ENCODE measurements at places on chromosomes 3 and 15. TPM values are rescaled to one million over a fixed set of nuclear protein-coding genes. Genes with fewer than 3 reads are reported as not detected.

Gene OXNAD1
- total RNA-seq = 7.4 TPM

Gene EPHA3
- 10.7 TPM for total RNA-seq

Gene PTPRG
- total RNA-seq = 150 TPM

Gene SPESP1
- 1.5 TPM for total RNA-seq

Gene AZI2
- 73.1 TPM for total RNA-seq

Gene TUSC7
- not detected for total RNA-seq

Gene IQCH
- 3.4 TPM for total RNA-seq

Gene CILP
- total RNA-seq = 0.84 TPM

Gene ELL3
- 4.5 TPM for total RNA-seq

Gene CEMIP
- total RNA-seq = 7.5 TPM

Gene TICRR
- 0.60 TPM for total RNA-seq

Gene CCR2
- total RNA-seq = 2.8 TPM

Gene ANKRD63
- not detected for total RNA-seq

Gene SCAANT1
- total RNA-seq = not detected

Gene IL5RA
- not detected for total RNA-seq

Gene ACSBG1
- not detected for total RNA-seq

Gene GPR62
- not detected for total RNA-seq

GRCh38 chr3:111882799-111883198, 23.7 kb downstream of the PHLDB2 start:
- H3K27ac ChIP-seq = no peak overlapping the region
- H3K36me3 ChIP-seq = peaks cover 5% of the 10 kb centered on the region
- H3K4me3 ChIP-seq = no peak overlapping the region
- H3K27me3 ChIP-seq = no peaks in the 10 kb centered on the region

DNA sequence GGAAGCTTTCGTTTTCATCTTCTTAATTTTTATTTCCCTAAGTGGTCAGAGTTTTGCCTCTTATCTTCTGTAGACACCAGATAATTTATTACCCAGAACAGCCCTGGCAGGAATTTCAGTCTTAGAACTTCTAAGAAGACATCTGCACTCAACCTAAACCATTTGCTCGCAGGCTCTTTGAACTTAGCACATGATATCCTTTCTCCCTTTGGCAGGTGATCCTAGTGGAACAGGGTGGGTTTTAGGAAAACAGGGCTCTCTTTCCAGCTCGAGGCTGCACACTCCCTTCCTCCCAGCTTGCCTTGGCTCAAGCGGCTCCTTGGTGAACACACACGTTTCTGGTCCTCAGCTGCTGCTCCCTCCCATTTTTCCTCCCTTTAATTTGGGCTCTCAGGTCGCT, 116.5 kb downstream of the THSD4 start:
- no peaks in the 10 kb centered on the region for H3K27me3 ChIP-seq
- no peak for DNase-seq
- no peak overlapping the region for H3K27ac ChIP-seq
- no peak overlapping the region for H3K4me3 ChIP-seq

DNA sequence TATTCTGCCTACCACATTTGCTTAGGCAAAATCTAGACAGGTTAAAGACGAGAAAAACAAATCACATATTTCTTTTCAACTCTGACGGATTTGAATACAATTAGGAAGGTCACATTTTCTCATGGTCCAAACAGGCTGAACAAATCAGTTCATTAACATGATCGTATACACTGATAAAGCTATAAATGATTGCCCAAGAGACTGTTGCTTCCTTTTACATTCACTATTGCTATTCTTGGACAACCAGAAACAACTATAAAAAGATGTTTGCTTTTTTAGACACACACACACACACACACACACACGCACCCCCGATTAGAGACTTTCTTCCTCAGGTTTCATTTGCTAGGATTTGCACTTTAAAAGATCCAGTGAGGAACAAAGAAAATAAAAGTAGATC, 122.3 kb upstream of the BHLHE40 start:
- no peak overlapping the region for H3K27ac ChIP-seq
- DNase-seq = no peak
- no peaks in the 10 kb centered on the region for H3K4me1 ChIP-seq
- no peak overlapping the region for H3K4me3 ChIP-seq

- H3K4me1 ChIP-seq = peaks cover 3% of the 10 kb centered on the region
- no peaks in the 10 kb centered on the region for H3K36me3 ChIP-seq
- no peaks in the 10 kb centered on the region for H3K27me3 ChIP-seq
- H3K27ac ChIP-seq = no peak overlapping the region
- no peak for DNase-seq
Measured at GRCh38 chr15:69609776-69610175, 157.2 kb downstream of the RPLP1 start.

- H3K4me1 ChIP-seq = no peaks in the 10 kb centered on the region
- no peak overlapping the region for H3K4me3 ChIP-seq
- peaks cover 10% of the 10 kb centered on the region for H3K36me3 ChIP-seq
- H3K27me3 ChIP-seq = no peaks in the 10 kb centered on the region
Measured at GRCh38 chr3:197847866-197848401, 56.9 kb downstream of the LRCH3 start.

GRCh38 chr3:115999613-116000012, 376.3 kb downstream of the GAP43 start:
- H3K27ac ChIP-seq = no peak overlapping the region
- H3K27me3 ChIP-seq = no peaks in the 10 kb centered on the region
- DNase-seq = no peak
- no peak overlapping the region for H3K4me3 ChIP-seq
- H3K4me1 ChIP-seq = no peaks in the 10 kb centered on the region

DNA sequence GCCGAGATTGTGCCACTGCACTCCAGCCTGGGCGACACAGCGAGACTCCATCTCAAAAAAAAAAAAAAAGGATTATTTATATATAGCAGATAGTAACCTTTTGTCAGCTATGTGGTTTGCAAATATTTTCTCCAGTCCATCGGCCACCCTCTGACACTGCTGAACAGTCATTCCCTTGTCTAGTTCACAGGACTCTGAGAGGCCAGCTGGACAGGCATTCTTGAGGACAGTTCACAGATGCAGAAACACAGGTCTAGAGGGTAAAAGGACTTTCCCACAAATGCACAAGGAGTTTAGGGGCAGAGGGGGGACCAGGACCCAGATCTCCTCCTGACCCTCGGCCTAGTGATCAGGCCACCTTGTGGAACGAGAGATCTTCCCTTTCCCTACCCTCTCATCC, 7.5 kb upstream of the TMEM40 start:
- H3K27ac ChIP-seq = no peak overlapping the region
- no peaks in the 10 kb centered on the region for H3K27me3 ChIP-seq
- H3K4me3 ChIP-seq = no peak overlapping the region
- no peaks in the 10 kb centered on the region for H3K36me3 ChIP-seq
- DNase-seq = no peak

GRCh38 chr3:106748472-106749262, 628.6 kb upstream of the CCDC54 start:
- DNase-seq = no peak
- no peaks in the 10 kb centered on the region for H3K4me1 ChIP-seq
- H3K36me3 ChIP-seq = no peaks in the 10 kb centered on the region

- no peaks in the 10 kb centered on the region for H3K4me1 ChIP-seq
- H3K27me3 ChIP-seq = no peaks in the 10 kb centered on the region
- H3K4me3 ChIP-seq = no peak overlapping the region
- no peak for DNase-seq
Measured at GRCh38 chr3:5389057-5389456, 201.6 kb downstream of the EDEM1 start.

DNA sequence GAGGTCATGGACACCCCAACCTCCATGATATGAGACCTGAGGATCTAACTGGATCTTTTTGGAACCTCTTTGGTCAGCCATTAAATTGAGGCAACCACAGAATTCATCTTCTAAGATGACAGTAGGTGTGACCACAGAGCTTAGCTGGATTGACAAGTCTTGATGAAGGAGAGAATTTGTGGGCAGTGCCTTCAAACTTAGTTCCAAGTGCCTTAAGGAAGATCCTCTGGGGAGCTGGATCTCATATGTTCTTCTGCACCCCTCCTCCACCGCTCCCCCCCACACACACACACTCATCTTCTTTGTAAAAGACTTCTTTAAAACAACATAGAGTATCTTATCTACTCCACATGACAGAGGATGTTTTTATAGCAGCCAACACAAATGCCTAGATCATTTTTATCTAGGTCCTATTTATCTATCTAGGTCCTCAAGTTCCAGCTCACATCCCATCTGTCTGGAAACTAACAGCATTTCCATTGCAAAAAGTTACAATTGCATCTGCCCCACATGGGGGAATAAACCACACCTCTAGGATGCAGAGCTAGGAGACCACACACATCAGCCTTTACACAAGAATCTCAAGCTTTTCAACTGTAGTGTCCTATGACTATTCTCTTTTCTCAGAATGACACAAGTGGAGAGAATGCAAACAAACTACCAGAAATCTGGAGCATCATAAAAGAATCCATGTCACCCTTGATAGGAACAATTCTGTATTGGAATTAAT, 37.4 kb downstream of the WWTR1 start:
- H3K27ac ChIP-seq = no peak overlapping the region
- DNase-seq = no peak
- H3K27me3 ChIP-seq = no peaks in the 10 kb centered on the region
- H3K4me1 ChIP-seq = peaks cover 27% of the 10 kb centered on the region
- H3K4me3 ChIP-seq = no peak overlapping the region

GRCh38 chr3:77933926-77934325, 894.0 kb downstream of the ROBO2 start:
- H3K27me3 ChIP-seq = no peaks in the 10 kb centered on the region
- no peak overlapping the region for H3K4me3 ChIP-seq
- no peak for DNase-seq
- H3K4me1 ChIP-seq = no peaks in the 10 kb centered on the region
- H3K27ac ChIP-seq = no peak overlapping the region

- no peak for DNase-seq
- H3K4me1 ChIP-seq = no peaks in the 10 kb centered on the region
- no peak overlapping the region for H3K27ac ChIP-seq
- H3K36me3 ChIP-seq = no peaks in the 10 kb centered on the region
- no peak overlapping the region for H3K4me3 ChIP-seq
Measured at GRCh38 chr3:117865338-117865737, 1155.8 kb downstream of the TUSC7 start.

GRCh38 chr3:55882006-55882405, 394.9 kb upstream of the WNT5A start:
- DNase-seq = no peak
- no peaks in the 10 kb centered on the region for H3K27me3 ChIP-seq
- H3K4me3 ChIP-seq = no peak overlapping the region
- no peaks in the 10 kb centered on the region for H3K4me1 ChIP-seq
- no peaks in the 10 kb centered on the region for H3K36me3 ChIP-seq

DNA sequence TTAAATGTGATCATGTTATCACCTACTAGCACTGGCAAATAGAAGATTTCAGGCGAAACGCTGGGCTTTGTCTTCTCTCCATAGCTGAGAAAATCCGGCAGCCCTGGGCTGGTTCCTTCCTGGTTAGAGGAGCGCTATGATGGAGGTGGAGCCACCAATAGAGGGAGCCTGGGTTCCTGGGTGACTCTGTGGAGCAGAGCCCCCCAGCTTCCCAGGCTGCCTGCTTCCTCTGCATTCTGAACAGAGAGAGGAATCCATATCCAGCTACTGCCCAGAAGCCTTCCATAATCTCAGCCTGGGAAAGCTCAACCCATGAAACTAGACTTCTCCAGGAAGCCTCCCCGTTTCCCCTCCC, 32.6 kb upstream of the IQSEC1 start:
- H3K4me3 ChIP-seq = no peak overlapping the region
- peak; percentile 6 for DNase-seq
- H3K4me1 ChIP-seq = no peaks in the 10 kb centered on the region
- H3K36me3 ChIP-seq = no peaks in the 10 kb centered on the region
- no peak overlapping the region for H3K27ac ChIP-seq

DNA sequence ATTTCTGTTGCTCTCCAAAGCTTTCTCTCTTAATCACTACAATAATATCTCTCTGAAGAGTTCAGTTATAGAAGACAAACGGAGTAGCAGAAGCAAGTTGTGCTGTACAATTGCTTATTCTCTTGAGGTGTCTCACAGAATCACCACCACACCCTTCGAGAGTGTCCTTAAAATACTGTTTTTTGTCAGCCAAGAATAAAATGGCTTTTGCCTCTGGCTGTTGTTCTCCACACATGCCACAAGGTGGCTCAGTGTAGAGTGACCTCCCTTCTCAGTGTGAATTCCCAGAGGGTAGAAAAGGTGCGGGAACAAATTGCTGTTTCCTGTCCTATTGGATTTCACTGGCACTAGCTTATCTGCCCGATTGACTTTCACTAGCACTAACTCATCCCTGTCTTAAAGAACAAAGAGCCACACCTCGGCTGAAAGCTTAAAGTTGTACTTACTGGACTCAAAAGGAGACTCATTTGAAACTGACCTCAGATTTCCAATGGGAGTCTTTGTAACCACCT, 134.2 kb upstream of the SATB1 start:
- no peak overlapping the region for H3K4me3 ChIP-seq
- H3K4me1 ChIP-seq = no peaks in the 10 kb centered on the region
- H3K27ac ChIP-seq = no peak overlapping the region
- DNase-seq = no peak

DNA sequence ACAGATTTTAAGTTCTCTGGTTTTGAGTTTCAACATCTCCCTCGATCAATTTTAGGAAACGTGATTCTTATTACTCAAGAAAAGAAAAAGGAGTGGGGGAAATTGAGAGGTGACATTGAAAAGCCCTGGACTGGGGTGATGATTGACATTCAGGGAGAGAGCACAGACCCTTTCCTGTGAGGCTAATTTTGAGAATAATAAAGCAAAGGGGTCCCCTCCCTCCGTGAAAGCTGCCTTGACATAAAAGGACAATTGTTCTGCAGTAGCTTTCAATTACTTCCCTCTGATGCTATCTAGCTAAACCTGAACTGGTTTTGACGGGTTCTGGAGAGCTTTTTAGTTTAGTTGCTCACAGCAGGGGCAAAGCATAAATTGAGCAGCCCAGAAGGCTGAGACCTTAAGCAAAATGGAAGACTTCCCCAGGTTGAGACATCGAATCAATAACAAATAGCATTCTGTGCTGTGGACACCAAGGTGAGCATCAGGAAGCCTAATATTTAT, 14.4 kb upstream of the CMTM8 start:
- no peak overlapping the region for H3K27ac ChIP-seq
- H3K4me1 ChIP-seq = no peaks in the 10 kb centered on the region
- DNase-seq = no peak
- no peaks in the 10 kb centered on the region for H3K27me3 ChIP-seq
- H3K36me3 ChIP-seq = no peaks in the 10 kb centered on the region

GRCh38 chr15:67744331-67745072, 80.8 kb upstream of the SKOR1 start:
- H3K36me3 ChIP-seq = no peaks in the 10 kb centered on the region
- DNase-seq = no peak
- no peak overlapping the region for H3K27ac ChIP-seq
- no peak overlapping the region for H3K4me3 ChIP-seq
- no peaks in the 10 kb centered on the region for H3K4me1 ChIP-seq

- no peak for DNase-seq
- no peak overlapping the region for H3K4me3 ChIP-seq
- no peaks in the 10 kb centered on the region for H3K27me3 ChIP-seq
- no peaks in the 10 kb centered on the region for H3K4me1 ChIP-seq
Measured at GRCh38 chr3:118556983-118557382, 477.7 kb downstream of the IGSF11 start.

- no peaks in the 10 kb centered on the region for H3K4me1 ChIP-seq
- H3K4me3 ChIP-seq = no peak overlapping the region
- no peak for DNase-seq
- H3K27me3 ChIP-seq = no peaks in the 10 kb centered on the region
- H3K36me3 ChIP-seq = no peaks in the 10 kb centered on the region
Measured at GRCh38 chr3:181470349-181470748, 241.4 kb upstream of the SOX2 start.

GRCh38 chr3:153293265-153293664, 131.2 kb downstream of the RAP2B start:
- H3K4me1 ChIP-seq = no peaks in the 10 kb centered on the region
- H3K4me3 ChIP-seq = no peak overlapping the region
- H3K36me3 ChIP-seq = no peaks in the 10 kb centered on the region
- H3K27ac ChIP-seq = no peak overlapping the region

Measured in aorta (tissue), 5 donors.